ENCODE measurements at places on chromosomes 2 and 18.

- DNase-seq, result no peak
- no peaks in the 10 kb centered on the region for H3K27me3 ChIP-seq
- no peak overlapping the region for H3K27ac ChIP-seq
- H3K4me1 ChIP-seq, result peaks cover 44% of the 10 kb centered on the region
- H3K36me3 ChIP-seq, result peaks cover 18% of the 10 kb centered on the region
Measured at GRCh38 chr2:229869226-229869625, 52.6 kb downstream of the TRIP12 start.

DNA sequence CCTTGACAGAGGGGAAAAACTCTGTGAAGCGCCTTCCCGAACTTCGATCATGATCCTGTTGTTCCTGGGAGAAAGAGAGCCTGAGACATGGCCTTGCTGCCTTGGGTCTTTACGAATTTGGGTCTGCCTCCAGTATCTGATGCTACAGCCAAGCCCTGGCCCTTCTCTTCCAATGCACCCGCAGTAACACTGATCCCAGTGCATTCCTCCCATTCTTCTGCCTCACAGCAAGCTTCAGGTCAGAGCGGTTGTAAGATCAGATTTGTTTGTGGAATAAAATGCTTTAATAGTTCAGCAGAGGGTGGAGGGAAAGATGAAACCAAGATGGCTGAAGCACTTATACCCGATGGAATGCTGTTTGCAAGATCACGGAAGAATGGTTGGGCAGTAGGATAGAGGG lies 196.7 kb upstream of the SIX2 start:
- peaks cover 14% of the 10 kb centered on the region for H3K36me3 ChIP-seq
- peaks cover 6% of the 10 kb centered on the region for H3K27me3 ChIP-seq
- peaks cover 4% of the 10 kb centered on the region for H3K4me1 ChIP-seq
- no peak overlapping the region for H3K27ac ChIP-seq
- DNase-seq, result no peak

GRCh38 chr2:62536873-62537547 lies 31.0 kb upstream of the TMEM17 start:
- peaks cover 5% of the 10 kb centered on the region for H3K36me3 ChIP-seq
- no peak overlapping the region for H3K27ac ChIP-seq
- H3K4me3 ChIP-seq, result no peak overlapping the region
- DNase-seq, result no peak
- peaks cover 30% of the 10 kb centered on the region for H3K27me3 ChIP-seq
- H3K4me1 ChIP-seq, result no peaks in the 10 kb centered on the region

DNA sequence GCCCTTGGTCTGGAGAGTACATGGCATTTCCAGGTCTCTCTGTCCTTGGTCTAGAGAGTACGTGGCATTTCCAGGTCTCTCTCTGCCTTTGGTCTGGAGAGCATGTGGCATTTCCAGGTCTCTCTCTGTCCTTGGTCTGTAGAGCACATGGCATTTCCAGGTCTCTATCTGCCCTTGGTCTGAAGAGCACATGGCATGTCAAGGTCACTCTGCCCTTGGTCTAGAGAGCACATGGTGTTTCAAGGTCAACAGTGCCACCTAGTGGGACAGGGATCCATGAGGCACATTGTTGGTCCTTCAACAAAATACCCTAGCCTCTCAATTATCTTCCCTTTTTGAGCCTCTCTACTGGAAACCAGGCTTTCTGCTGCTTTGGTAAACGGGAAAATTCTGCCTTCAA lies 250.2 kb downstream of the OTX1 start:
- peaks cover 30% of the 10 kb centered on the region for H3K36me3 ChIP-seq
- no peak for DNase-seq
- no peak overlapping the region for H3K27ac ChIP-seq
- no peaks in the 10 kb centered on the region for H3K4me1 ChIP-seq

DNA sequence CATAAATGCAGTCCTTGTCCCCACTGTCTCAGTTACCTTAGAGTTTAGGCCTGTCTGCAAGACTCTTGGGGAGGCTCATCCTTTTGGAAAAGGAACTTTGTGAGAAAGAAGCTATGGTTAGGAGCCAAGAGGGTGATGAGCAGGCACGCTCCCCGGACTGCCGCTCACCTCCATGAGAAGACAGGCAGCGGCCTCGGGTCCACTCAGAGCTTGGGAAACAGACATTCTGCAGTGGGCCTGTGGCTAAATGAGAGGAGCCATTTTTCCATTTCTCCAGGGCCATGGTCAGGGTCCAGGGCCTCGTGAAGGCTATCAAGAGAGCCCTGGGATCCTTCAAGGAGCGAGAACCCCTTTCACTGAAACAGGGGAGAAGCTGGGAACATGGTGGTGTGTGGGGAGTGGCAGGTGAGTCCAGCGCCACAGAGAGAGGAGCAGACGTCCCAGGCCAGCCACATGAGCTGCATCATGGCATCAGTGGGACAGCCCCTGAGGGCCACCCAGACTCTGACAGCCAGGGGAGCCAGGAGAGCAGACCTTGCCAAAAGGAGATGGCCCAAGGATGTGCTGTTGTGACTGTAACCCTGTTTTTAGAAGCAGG lies 4.0 kb upstream of the TEX51 start:
- H3K4me1 ChIP-seq, result no peaks in the 10 kb centered on the region
- H3K4me3 ChIP-seq, result no peak overlapping the region
- no peak for DNase-seq
- peaks cover 13% of the 10 kb centered on the region for H3K36me3 ChIP-seq
- peaks cover 4% of the 10 kb centered on the region for H3K27me3 ChIP-seq

GRCh38 chr18:76656925-76657827 lies 162.1 kb upstream of the ZNF516 start:
- H3K4me3 ChIP-seq, result no peak overlapping the region
- H3K27ac ChIP-seq, result no peak overlapping the region
- no peak for DNase-seq
- no peaks in the 10 kb centered on the region for H3K4me1 ChIP-seq

DNA sequence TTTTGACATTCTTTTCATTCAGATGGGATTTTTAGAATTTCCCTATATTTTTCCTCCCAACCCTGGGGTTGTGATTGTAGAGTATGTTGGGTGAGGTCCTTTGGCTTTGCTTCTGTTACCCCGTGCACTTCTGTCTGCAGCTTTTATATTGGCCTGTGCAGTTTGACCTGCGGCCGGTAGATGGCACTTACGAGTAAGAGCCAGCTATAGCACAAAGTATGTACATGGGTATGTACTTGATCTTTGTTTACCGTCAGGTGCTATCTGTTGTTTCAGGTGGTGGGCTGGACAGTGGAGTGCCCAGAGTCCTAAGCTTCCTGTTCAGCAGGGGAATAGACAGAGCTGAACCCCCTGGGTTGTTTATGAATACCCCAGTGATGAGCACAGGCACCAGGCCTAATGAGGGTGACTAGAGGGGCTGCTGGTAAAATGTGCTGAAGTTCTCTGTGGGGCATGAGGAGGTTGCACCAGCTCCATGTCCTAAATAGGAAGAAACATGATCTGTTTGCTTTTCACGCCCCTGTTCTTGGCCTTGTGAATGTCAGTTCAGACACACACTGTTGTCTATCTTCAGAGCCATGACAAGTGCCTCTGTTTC lies 58.9 kb upstream of the THUMPD2 start:
- no peaks in the 10 kb centered on the region for H3K4me1 ChIP-seq
- no peaks in the 10 kb centered on the region for H3K36me3 ChIP-seq
- no peaks in the 10 kb centered on the region for H3K27me3 ChIP-seq
- no peak overlapping the region for H3K4me3 ChIP-seq
- no peak overlapping the region for H3K27ac ChIP-seq
- DNase-seq, result no peak

GRCh38 chr2:199273042-199273511 lies 184.7 kb downstream of the SATB2 start:
- no peaks in the 10 kb centered on the region for H3K4me1 ChIP-seq
- H3K27ac ChIP-seq, result no peak overlapping the region
- no peak overlapping the region for H3K4me3 ChIP-seq
- no peaks in the 10 kb centered on the region for H3K27me3 ChIP-seq

GRCh38 chr2:120267348-120267747 lies 14.7 kb downstream of the RALB start:
- H3K4me1 ChIP-seq, result peaks cover 63% of the 10 kb centered on the region
- H3K36me3 ChIP-seq, result peaks cover 5% of the 10 kb centered on the region
- no peak overlapping the region for H3K4me3 ChIP-seq
- H3K27ac ChIP-seq, result no peak overlapping the region
- H3K27me3 ChIP-seq, result no peaks in the 10 kb centered on the region
- DNase-seq, result no peak

DNA sequence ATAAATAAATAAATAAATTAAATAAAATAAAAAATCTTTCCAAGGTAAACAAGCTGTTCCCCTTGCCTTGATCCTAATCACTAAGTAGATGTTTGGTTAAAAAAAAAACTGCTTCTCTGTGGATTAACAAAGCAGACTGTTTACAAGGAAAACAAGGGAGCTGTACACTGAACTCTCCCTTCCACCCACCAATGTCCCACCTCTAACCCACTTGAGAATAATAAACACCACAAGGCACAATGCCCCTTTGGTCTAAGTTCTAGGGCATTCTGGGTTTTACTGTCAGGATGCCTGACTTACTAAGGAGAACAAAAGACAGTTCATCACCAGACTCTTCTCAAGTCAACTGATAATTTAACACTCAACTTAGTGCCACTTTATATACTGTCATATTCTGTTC lies 83.5 kb downstream of the NCKAP1 start:
- no peak overlapping the region for H3K4me3 ChIP-seq
- no peaks in the 10 kb centered on the region for H3K27me3 ChIP-seq
- H3K4me1 ChIP-seq, result no peaks in the 10 kb centered on the region
- no peaks in the 10 kb centered on the region for H3K36me3 ChIP-seq
- DNase-seq, result no peak

DNA sequence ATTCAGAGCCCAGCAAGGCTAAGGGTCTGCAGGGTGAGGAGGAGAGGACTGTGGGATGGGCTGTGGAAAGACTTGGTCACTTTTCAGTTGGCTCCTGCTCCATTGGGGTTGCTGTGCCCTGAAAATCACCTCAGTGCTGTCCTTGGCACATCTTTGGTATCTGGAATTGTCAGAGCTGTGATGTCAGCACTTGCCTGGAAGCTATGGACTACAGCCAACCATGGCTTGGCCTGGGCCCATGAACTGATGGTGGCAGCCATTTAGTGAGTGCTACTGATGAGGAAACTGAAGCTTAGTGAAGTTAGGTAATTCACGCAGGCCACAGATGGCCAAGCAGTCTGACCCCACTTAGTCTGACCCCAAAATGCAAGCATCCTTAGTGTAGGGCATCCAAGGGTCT lies 121.8 kb upstream of the SERPINE2 start:
- no peaks in the 10 kb centered on the region for H3K4me1 ChIP-seq
- no peak overlapping the region for H3K27ac ChIP-seq
- H3K36me3 ChIP-seq, result no peaks in the 10 kb centered on the region
- peaks cover 11% of the 10 kb centered on the region for H3K27me3 ChIP-seq
- DNase-seq, result no peak

DNA sequence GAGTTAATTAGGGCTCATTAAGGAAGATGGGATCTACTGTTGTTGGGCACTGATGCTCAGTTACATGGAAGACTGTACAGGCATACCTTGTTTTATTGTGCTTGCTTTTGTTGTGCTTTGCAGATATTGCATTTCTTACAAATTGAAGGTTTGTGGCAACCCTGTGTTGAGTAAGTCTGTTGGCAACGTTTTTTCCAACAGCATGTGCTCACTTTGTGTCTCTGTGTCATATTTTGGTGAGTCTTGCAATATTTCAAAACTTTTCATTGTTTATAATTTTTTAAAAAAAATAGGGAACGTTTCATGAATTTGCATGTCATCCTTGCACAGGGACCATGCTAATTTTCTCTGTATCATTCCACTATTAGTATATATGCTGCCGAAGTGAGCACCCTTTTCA lies 15.6 kb downstream of the PHLPP1 start:
- no peak overlapping the region for H3K4me3 ChIP-seq
- H3K36me3 ChIP-seq, result peaks cover 5% of the 10 kb centered on the region
- DNase-seq, result no peak
- H3K27me3 ChIP-seq, result no peaks in the 10 kb centered on the region
- H3K27ac ChIP-seq, result no peak overlapping the region

DNA sequence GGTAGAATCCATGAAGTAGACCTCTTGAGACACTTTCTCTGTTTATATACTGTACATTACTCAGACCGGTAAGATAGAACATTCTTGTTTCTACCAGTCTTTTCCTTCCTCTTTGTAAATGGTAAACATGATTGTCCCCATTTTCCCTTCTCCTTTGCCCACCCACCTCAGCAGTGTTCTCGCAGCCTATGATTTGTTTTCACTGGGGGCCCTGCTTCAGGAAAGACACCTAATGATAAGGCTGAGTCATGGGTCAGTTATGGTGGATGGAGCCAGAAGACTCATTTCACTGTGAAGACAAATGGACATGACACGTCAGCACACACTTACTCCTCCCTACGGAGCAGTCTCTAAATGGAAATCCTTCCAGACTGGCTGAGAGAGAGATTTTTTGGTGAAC lies 23.7 kb downstream of the CENPO start:
- peaks cover 24% of the 10 kb centered on the region for H3K36me3 ChIP-seq
- no peaks in the 10 kb centered on the region for H3K27me3 ChIP-seq

GRCh38 chr2:178397002-178397605 lies 53.9 kb downstream of the PRKRA start:
- H3K36me3 ChIP-seq, result no peaks in the 10 kb centered on the region
- H3K4me3 ChIP-seq, result no peak overlapping the region
- H3K27me3 ChIP-seq, result peaks cover 4% of the 10 kb centered on the region
- DNase-seq, result peak; percentile 21
- no peaks in the 10 kb centered on the region for H3K4me1 ChIP-seq

DNA sequence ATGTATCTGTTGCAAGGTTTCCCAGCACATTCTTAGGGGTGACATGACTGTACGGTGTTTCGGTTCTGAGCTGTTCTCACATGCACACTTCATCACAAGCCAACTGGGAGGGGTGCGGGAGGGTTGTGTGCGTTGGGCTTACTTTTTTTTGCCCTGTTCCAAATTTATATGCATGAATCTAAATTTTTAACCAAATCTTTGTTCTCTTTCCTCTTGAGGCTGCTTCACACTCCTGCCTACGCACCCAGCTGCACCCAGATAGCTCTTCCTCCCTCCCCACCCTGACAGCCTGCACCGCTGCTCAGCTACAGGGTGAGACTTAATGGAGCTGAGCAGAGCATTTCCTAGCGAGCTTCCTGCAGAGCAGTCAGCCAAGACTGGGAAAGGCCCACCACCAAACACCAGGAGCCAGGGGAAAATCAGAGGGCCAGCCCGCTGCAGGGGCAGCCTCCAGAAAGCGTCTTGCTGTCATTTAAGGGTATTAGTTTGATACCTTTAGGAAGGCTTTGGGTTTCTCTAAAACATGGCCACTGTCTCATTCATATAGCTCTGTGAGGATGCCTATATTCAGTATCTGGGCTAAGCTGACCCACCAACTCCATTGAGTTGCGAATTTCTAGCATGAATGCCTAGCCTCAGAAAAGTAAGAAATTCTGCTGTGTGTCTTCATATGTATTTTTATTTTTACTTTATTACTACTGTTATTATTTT lies 84.5 kb downstream of the POU3F3 start:
- no peaks in the 10 kb centered on the region for H3K36me3 ChIP-seq
- no peaks in the 10 kb centered on the region for H3K27me3 ChIP-seq
- DNase-seq, result peak; percentile 40

- no peak overlapping the region for H3K27ac ChIP-seq
- peaks cover 17% of the 10 kb centered on the region for H3K27me3 ChIP-seq
- no peaks in the 10 kb centered on the region for H3K4me1 ChIP-seq
- H3K36me3 ChIP-seq, result no peaks in the 10 kb centered on the region
Measured at GRCh38 chr2:180124273-180125139, 117.4 kb upstream of the CWC22 start.

Measured in naive B cell (primary cell).